Right ventricle myocardium superior (tissue), 1 donor: ENCODE measurements at places on chromosomes 12 and 14. TPM values are rescaled to one million over a fixed set of nuclear protein-coding genes. Genes with fewer than 3 reads are reported as not detected.

The LRRK2 gene
- total RNA-seq, result 7.4 TPM

DNA sequence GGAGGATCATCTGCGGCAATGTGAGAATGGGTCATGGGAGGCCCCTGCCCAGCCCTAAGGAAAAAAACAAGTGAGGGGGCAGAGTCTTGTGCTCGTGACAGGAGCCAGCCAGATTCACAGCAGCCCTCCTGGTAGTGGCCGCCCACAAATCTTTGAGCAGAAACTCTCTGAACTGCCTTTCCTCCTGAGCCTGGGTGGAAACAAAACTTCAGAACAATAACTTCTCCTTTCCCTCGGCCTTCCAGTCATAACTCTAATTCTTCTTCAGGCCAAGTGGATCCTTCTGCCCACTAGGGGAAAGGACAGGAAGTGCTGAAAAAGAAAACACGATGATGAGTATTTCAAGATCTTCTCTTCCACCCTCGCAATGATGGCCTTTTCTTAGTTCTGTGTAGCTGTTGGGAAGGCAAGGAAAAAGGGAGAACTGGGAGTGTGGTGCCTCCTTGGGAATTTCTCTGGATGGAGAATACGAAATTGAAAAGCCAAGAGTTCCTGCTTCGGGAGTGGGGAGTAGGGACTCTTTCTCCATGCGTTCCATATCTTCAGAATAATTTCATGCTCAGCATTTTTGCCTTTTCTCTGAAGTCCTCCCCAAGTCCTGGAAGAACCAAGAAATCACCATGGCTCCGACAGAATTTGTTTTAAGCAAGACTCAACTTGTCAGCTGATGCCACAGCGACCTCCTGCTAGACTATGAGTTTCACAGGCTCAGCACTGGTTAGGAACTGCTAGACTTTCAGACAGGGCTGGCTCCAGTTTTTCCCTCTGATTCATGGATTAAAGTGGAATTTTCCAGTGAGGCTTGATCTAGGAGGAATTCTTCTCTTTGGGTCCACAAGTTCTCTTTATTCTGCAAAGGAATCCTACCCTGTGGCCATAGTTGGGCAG is 188.9 kb downstream of the CAND1 start:
- DNase-seq, result peak; percentile 41

GRCh38 chr12:67646775-67647174 is 1.8 kb upstream of the DYRK2 start:
- no peak for DNase-seq

GRCh38 chr12:2261708-2262107 is 208.9 kb downstream of the CACNA1C start:
- DNase-seq, result no peak

GRCh38 chr12:27623645-27624044 is 72.6 kb upstream of the REP15 start:
- no peak for DNase-seq
